NCI-H1048 (cell line): ENCODE measurements at places on chromosomes 7 and 10.

DNA sequence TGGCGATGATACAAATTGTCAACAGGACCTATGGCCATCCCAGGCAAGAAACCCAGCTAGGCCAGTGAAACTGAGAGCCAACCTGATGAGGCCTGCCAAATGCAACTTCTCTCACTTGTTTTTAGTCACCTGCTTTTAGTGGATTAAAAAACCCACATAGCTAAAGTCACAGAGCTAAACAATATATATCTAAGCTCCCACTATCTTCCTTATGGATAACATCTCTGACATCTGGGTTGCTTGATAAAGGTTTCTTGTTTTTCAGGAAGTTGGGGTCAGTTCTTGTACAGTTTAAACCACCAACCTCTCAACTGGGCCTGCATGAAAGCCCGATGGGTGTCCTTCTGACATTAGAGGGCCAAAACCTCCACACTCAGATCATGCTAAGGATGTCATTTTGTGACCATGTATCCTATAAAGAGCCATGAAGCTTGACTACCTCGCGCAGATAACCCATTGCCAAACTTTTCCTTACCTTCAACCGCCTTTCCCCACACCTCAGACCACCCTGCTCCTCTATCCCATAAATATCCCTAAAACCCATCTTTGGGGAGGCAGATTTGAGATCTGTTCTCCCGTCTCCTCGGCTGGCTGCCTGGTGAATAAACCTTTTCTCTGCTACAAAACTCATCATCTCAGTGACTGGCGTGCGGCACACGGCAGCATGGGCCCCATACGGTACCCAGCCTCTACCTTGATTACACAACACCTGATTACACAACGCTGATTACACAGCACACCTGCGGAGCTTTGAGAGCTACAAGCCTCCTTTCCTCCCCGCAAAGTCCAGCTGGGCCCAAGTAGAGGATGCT lies 797 bp upstream of the STMP1 start:
- DNase-seq: no peak

- no peak for DNase-seq
Observed at GRCh38 chr7:7405461-7405860, 130.2 kb downstream of the COL28A1 start.

GRCh38 chr7:23474829-23475575 lies 4.7 kb upstream of the IGF2BP3 start:
- DNase-seq: no peak

DNA sequence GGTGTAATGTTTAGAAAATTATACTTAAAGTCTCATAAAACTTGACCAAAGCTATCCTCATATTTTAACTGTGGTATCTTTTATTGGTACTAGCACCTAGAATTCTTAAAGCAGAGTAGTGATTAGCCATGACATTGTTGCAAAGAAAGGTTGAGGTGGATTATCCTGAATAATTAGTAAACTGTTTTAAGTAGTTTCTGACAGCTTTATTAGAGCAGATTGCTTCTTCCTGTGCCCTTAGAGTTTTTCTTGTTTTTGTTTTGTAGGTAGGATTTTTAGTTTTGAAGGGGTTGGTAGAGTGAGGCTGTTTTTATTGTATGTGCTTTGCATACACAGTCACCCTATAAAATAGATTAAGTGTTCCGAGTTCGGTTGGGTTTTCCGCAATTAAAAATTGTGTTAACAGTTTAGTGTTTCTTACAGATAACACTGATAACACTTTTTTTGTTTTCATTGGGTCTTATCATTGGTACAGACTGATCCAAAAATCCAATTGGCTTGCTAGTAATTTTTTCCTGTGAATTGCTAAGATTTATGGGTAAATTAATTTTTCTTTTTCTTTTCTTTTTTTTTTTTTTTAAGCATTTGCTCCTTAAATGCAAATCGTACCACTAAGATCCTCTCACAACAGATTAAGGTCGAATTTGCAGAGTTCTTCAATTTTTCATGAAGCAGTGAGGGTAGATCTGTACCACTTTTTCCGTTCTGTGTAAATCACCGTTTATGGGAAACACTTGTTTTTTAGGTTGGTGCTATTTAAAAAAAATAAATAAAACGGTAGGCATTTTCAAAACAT lies 2.1 kb upstream of the PBLD start:
- no peak for DNase-seq

DNA sequence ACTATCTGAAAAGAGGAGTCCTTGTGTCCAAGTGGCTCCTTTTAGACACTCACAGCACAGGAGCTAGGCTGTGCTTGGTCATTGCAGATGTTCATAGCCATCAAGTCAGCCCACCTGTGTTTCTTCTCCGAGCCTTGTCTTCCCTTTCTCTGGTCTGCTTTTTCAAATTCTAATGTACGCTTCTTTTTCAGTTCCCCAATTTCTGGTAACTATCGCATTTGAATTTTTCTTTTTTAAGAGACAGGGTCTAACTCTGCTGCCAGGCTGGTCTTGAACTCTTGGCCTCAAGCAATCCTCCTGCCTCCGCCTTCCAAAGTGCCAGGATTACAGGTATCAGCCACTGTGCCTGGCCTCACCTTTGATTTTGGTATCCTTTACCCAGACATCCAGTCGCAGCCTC lies 18.9 kb downstream of the APBB1IP start:
- no peak for DNase-seq

- no peak for DNase-seq
Observed at GRCh38 chr10:88207121-88207546, 343.7 kb downstream of the PTEN start.

- DNase-seq: no peak
Observed at GRCh38 chr10:18214691-18215563, 74.7 kb downstream of the CACNB2 start.

DNA sequence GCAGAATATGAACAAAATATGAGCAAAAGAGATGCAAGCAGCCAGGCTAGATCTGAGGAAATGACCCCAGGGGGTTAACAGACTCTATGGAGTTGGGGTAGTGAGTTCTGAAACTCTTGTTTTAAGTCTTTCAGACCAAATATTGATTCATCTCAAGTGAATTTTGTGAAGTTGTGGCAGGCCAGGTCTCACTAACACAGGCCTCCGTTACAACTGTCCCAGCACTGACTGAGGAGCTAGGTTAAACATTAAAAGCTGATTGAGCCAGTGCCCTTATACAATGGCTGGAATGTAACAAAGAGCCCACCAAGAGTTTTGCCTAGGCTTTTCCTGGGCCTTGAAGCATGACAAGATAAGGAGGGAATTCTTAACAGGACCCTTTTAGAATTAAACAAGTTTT lies 192.3 kb upstream of the STK17A start:
- DNase-seq: no peak

DNA sequence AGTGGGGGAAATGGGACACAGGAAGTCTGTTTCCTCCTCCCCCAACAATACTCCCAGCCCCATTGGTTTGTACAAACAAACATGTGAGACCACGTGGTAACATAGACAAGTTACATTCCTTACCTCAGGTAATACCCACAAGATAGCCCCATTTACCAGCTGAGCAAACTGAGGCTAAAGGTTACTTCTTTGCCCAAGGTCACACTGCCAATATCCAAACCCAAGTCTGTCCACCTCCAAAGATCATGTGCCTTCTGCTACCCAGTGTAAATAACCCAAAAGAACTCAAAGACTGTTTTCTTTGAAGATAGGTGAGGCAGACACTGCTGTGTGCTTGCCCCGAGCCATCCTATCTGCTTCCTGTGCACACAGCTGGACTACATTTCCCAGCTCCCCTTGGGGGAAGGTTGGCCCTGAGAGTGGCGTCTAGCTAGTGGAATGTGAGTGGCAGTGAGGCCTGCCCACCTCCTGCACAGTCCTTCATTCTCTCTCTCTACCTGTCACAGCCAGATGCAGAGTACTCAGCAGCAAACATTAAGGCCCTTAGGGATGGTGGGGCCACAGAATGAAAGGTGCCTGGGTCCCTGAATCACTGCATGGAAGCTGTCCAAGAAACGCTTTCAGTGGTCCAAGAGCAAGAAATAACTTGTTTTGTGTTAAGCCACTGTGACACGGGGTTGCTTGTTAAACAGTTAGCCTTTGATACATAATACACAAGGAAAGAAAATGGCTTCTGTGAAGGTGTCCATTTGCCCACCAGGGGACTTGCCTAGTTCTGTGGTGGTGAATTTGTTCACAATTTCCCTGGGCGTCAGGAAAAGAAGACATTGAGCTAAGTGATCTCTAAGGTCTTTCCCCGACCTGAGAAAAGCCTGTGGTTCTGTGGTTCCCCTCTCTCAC lies 257.7 kb upstream of the NFE2L3 start:
- no peak for DNase-seq

GRCh38 chr7:12296051-12296570 lies 85.0 kb downstream of the TMEM106B start:
- DNase-seq: no peak

- no peak for DNase-seq
Observed at GRCh38 chr10:95784279-95784913, 28.4 kb downstream of the ENTPD1 start.

GRCh38 chr7:24580283-24580946 lies 7.2 kb downstream of the PALS2 start:
- no peak for DNase-seq

DNA sequence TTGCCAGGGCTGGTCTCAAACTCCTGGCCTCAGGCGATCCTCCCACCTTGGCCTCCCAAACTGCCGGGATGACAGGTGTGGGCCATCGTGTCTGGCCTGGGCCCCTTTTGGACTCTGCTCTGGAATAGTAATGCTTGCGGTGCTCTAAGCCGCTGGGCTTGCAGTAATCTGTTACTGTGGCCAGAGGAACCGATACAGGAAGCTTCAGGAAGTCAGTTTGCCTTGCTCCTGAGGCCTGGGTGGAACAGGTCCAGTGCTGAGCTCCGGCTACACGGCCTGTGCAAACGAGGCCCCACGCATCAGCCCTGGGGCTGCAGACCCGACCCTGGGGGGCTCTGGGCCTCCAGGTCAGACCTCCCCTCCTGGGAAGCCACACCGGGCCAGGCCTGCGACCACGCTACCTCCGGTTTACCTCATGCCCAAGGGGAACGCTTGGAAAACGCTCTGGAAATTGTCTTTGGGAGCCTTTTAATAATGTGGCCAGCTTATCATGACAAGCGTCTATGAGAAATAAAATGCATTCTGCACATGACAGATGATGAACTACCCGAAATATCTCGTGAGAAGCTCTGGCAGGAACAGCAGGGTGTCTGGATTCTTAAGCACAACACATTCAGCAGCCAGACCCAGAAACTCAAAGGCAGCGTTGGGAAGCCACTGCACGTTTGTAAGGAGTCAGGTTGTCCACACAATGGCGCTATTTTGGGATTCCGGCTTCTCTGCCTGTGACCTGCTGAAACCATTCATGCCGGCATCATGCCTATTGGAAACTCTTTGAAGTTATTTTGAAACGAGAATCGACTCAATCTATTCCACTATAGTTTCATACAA lies 10.1 kb upstream of the ADAP1 start:
- DNase-seq: no peak

GRCh38 chr7:132428247-132428919 lies 147.9 kb downstream of the PLXNA4 start:
- DNase-seq: no peak

DNA sequence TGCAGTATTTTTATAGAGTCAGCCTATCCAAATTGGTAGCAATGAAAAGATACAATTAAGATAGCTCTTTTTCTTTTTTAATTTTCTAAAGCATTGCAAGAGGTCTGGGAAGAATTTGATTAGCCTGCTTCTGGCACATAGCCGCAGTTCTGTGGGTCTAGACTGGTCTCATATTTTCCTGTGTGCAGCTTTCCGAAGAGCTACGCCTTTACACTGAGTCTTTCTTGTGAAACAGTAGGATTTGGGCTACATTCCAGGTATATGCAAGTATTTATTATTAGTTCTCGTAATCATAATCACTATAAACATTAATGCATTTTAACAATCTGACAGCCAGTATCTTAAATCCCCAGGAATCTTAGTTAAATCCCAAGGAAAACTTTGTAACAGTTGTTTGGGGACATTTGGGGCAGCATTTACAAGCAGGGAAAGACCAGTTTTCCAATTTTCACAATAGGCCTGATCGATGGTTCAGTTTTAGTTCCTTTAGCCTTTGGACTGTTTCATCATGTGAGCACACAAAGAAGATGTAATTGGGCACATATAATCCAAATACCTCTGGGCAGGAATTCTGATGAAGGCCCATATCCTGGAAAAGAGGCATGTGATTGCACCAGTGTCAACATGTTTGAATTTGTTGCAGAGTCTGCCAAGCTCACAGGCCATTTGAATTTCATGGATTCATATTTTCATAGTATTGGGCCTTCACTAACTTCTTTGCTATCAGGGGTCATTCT lies 287.3 kb downstream of the INHBA start:
- DNase-seq: no peak

- DNase-seq: no peak
Observed at GRCh38 chr10:24209432-24209771, 464 bp downstream of the KIAA1217 start.

DNA sequence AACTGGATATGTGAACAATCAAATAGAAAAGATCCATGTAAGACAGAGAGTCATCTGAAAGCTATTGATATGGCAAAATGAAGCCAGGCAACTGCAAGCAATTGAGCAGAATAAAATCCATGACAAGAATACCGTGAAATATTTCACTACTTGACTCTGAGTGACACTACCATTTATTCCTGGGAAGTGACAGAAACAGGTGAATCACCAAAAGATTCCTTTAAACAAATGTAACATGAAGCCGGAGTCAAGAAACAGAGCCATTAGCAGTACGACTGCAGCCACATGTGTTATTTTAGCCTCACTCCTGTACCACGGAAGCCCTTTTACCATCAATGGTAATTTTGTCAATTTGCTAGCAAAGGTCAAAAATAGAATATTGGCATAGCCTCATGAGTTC lies 197.7 kb upstream of the POT1 start:
- DNase-seq: no peak

DNA sequence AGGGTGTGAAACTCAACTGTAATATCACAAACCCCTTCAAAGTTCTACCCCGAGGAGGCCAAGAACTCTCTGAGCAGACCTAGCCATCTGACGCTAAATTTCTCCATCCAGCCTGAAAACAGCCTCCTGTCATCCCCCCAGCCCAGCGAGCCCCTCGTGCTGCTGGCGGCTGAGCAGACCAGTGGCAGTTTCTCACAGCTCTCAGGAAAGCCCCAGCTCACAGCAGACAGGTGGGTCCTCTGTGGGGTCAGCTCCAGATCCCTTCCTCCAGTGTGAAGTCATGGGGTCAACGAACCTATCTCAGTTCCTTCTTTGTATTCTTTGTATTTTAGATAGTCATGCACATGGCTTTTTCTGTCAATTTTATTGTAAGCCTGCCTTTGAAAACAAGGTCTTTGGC lies 7.8 kb downstream of the GARIN1A start:
- DNase-seq: no peak

GRCh38 chr10:37456456-37456855 lies 331.1 kb downstream of the ANKRD30A start:
- DNase-seq: no peak

DNA sequence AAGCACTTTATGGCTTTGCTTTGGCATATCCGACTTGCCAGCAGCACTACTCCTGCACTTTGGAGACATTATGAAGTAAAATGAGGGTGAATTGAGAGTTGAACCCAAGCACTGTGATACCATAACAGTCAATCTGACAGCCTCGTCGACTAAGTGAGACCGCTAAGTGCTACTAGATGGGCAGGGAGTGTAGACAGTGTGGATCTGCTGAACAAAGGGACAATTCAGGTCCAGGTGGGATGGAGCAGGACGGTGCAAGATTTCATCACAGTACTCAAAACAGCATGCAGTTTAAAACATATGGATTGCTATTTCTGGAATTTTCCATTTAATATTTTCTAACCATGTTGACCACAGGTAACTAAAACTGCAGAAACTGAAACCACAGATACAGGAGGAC lies 20.8 kb upstream of the PRTFDC1 start:
- DNase-seq: no peak

GRCh38 chr10:117668327-117669008 lies 125.9 kb downstream of the EMX2 start:
- DNase-seq: no peak
